Small intestine (tissue), 16 donors: ENCODE measurements at places on chromosomes 6 and 20. TPM values are rescaled to one million over a fixed set of nuclear protein-coding genes. Genes with fewer than 3 reads are reported as not detected.

- DNase-seq: no peak
Observed at GRCh38 chr20:51869002-51869401, 66.7 kb upstream of the SALL4 start.

DNA sequence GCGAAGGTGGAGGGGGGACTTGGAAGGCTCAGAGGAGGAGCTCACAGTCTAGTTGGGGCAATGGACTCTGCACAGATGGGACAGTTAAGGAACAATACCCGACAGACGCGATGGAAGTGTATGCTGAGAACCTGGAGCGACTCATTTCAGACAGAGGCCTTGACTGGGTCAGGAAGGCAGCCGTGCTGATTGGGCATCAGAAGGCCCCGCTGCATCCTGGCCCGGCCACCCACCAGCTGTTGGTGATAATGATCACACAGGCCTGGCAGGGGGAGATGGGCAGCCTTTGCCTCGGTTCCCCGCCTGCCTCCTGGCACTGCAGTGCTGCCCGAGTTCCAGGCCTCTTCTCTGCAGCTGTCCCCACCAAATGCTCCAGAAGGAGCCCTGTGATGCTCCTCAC is 62.4 kb downstream of the MDGA1 start:
- DNase-seq: no peak

GRCh38 chr6:164792666-164793065 is 516.7 kb downstream of the C6orf118 start:
- no peak for DNase-seq

GRCh38 chr20:24829649-24830370 is 119.3 kb upstream of the CST7 start:
- no peak for DNase-seq

GRCh38 chr20:61067221-61067620 is 184.8 kb upstream of the CDH4 start:
- no peak for DNase-seq

DNA sequence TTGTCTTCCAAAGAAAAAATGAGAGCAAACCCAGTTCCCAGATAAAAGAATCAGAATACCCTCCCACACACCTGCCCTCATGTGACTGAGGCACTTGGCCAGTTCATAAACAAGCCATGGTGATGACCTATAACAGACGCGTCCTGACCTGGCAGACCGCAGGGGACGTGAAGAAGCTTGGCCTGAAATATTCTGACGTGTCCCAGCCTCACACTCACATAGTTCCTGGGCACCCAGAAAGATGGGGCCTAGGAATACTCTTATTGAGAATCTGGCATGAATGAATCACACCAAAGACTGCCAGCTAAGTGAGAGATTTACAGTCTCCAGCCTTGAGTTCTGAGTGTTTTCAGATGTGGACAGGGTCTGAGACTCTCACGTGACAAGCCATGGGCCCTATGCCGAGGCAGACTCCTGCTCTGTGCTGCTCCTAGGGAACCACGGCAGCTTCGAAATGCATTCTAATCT is 17.2 kb upstream of the MAP3K4 start:
- DNase-seq: peak; percentile 13

GRCh38 chr20:444117-444516 is 18.2 kb downstream of the TBC1D20 start:
- no peak for DNase-seq

GRCh38 chr6:41774841-41775240 is 4.9 kb downstream of the FRS3 start:
- no peak for DNase-seq

The ADTRP gene
- 73.4 TPM for polyA plus RNA-seq

The TNFRSF6B gene
- 15.9 TPM for polyA plus RNA-seq

The BFSP1 gene
- 0.49 TPM for polyA plus RNA-seq

The MAD2L1BP gene
- polyA plus RNA-seq: 59.4 TPM

The CALHM4 gene
- polyA plus RNA-seq: not detected

The FOXA2 gene
- polyA plus RNA-seq: 0.54 TPM
